Erythroblast (primary cell): ENCODE measurements at places on chromosomes 12 and 14.

DNA sequence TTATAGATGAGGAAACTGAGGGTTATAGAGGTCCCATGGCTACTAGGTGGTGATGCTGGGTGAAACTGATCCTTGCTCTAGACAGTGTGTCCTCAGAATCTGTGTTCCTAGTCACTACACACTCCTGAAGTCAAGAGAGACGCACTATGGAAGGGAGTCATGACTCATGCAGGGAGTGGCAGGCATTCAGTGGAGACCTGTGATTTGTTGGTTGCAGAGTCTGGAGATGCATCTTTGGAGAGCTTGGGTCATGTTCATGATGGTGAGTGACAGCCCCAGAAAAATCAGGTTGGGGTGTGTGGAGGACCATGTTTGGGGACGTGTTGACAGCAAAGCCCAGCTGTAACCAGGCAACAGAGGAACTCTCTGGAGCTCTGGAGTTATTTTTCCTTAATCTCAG, 38.0 kb upstream of the FBXO21 start:
- DNase-seq, result no peak

DNA sequence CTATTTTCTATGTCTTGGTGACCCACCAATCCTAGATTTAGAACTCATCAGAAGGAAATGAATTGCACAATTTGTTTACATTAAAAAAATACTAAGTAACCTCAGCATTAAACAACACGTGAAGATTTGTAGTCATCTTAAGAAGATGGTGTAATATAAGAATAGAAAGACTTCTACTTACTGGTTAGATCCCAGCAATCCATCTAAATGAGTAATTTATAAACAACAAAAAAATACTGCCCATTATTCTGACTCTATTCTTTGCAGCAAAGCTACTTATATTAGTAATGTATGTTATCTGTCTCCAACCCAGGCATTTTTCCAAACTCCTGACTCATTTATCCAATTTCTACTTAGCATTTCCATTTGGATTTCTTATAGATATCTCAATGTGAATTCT, 67.8 kb downstream of the CD163L1 start:
- DNase-seq, result no peak

GRCh38 chr12:52683575-52684300, 3.5 kb upstream of the KRT1 start:
- no peak for DNase-seq

- DNase-seq, result peak; percentile 77
These were observed 12.0 kb upstream of the BLTP3B start for GRCh38 chr12:100154474-100155247.

GRCh38 chr12:124380796-124381455, 86.0 kb downstream of the RFLNA start:
- no peak for DNase-seq

GRCh38 chr12:92473564-92473963, 229.2 kb upstream of the PLEKHG7 start:
- DNase-seq, result no peak

DNA sequence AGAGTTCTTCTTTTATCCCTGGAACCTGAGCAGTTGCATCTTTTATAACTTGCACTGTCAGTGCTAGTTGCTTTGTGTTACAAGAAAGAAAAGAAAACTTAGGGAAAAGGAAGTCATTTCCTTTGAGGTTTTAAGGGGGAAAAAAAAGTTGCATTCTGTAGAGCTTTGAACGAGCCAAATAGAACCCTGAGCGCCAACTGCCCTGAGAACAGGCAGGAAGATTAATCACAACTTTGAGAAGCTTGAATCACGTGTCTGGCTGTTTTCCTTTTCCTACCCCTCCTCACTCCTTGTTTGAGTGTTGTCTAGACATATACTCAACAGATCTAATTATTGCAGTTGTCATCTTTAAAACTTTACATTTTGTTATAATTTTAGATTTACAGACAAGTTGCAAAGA, 12.5 kb downstream of the PCNX1 start:
- DNase-seq, result no peak

DNA sequence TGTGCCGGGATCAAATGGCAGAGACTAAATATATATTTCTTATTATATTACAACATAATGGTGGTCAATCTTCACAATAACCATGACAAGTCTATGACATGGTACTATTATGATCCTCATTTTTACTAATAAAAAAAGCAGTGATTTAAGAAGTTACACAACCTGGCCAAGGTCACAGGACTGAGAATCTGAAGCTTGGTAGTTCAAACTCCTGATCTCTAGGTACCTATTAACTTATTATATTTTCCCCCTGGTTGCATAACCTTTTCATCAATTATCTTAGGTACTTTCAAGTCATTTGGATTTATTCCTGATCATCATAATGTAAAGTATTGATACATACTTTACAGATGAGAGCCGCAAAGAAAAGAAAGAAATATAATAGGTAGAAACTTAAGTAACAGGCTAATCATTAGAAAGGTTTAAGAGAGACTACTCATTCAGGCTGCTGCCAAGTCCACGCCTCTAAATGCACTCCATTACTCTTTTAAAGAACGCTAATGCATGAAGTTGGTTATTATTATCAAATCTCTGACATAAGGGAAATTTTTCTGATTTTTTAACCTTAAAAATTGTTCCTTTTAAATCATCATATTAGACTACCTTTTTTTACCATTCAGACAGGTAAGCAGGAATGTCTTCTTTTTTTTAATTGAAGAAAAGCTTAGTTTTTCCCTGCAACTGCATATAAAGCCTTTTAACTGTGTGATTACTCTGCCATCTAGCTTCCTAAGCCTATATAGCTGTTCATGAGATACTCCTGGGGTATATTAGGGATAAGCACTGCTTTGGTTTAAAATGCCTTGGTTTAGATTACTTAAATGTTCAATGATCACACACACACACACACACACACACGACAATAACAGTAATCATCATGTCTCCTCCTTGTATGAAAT, 35.6 kb downstream of the RPS29 start:
- DNase-seq, result no peak

DNA sequence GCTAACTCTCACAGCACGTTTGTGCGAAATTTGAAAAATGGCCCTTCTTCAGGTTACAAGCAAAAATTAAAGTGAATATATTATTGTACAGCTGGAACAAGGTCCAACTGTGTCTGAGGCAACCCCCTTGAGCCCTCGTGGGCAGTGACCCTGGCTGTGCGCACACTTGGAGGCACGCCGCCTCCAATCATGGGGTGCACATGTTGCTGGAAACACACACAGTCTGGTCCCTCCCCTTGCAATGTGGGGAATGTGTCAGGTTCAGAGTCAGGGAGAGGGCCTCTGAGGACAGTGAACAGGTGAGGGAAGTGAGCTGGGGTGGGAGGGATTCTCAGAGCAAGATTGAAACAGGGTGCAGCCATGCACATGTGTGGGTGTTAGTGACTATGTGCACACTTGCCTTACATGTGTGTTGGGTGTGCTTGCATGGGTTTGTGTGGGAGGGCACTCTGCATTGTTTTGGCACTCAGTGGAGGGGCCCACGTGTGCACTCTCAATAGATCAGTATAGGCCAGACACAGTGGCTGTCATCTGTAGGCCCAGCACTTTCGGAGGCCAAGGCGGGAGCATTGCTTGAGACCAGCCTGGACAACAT, 9.6 kb downstream of the TSPAN9 start:
- DNase-seq, result no peak

DNA sequence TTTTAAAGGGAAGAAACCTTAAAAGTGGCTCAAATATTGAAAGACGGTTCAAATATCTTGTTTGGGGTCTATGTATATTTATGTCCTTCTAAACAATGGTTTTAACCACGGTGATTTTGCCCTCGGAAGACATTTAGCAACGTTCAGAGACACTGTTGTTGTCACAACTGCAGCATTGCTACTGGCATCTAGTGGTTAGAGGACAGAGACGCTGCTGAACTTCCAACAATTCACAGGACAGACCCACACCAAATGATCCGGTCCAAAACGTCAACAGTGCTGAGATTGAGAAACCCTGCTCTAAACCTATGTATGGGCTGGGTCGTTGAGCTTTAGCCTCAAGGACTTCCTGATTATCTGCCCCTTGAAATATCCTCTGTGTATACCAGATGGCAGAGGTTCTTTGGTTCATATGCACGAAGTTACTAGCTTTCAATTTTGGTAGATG, 1.7 kb downstream of the ANGEL1 start:
- DNase-seq, result peak; percentile 47

DNA sequence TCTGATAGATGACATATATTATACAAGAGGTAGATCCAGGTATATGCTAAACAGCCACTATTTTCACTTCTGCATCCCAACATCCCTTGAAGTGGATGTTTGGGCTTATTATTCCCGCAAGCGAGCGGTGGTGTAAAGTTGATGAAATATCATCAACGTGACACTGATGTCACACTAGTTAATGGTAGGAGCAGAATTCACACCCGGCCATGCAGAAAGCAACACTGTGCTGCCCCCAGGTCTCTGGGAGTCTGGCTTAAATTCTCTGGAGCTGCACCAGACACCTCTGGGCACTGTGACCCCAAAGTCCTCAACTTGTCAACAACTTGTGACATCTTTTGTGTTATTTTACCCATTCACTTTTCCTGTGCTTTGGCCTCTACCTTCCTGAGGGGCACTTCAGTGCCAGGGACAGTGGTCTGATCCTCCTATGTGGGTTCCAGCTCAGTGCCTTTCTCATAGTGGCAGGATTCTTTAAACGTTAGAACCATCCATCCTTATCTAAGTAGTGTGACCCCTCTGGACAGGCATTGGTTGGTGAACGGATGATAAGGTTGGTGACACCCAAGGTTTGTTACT, 952 bp downstream of the DRAM1 start:
- DNase-seq, result peak; percentile 89

GRCh38 chr12:71756054-71756690, 1.5 kb downstream of the RAB21 start:
- DNase-seq, result peak; percentile 48

- no peak for DNase-seq
These were observed 82.9 kb downstream of the MAP1LC3B2 start for GRCh38 chr12:116642106-116642505.

DNA sequence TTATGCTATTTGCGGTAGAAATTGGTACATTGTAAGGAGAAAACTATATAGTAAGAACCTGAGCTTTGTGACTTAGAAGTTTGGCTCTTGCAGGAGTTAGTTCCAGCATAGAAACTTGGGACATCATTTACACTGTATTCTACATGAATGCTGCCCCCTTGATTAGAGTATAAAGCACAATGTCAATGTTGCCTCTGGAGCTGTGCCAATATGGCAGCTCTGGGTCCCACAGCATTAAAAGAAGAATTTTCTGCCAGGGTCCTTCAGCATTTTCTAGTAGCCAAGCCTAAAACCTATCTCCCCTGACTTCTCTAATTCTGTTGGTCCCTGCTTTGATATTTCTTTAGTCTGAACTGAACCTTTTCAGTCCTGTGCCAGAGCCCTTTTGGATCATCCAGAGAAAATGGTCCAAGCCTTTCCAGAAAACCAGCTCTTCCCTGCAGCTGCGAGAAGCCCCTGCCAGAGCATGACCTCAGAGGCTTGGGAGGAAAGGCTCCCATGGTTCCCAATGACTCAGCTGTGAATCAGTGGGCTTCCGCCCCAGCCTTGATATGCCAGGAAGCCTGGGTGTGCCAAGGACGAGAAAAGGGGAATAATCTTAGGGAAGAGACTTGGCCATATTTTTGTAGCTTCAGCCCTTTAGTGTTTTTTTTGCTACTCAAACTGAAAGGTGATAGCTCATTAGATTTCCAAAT, 43.2 kb downstream of the PLEKHG7 start:
- no peak for DNase-seq

DNA sequence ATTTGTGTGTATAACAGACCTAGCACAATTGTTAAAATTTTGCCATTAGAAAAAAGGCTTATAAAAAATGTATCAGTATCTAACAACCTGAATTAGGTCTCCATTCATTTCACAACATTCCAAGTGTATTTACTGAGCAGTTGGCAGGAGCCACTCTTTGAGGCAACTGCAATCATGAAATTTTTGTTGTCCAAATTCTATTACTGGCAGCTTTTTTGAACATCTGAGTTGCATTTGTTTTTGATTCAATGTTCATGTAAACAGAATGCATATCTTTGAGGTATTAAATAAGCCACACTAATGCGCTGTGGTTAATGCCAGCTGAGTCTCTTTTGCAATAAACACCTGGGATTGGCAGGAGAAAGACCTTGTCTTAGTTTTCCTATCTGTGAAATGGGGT, 8.7 kb downstream of the KITLG start:
- no peak for DNase-seq

GRCh38 chr12:52682938-52683574, 2.8 kb upstream of the KRT1 start:
- no peak for DNase-seq
